ENCODE measurements at places on chromosomes 1 and 21. TPM values are rescaled to one million over a fixed set of nuclear protein-coding genes. Genes with fewer than 3 reads are reported as not detected.

DNA sequence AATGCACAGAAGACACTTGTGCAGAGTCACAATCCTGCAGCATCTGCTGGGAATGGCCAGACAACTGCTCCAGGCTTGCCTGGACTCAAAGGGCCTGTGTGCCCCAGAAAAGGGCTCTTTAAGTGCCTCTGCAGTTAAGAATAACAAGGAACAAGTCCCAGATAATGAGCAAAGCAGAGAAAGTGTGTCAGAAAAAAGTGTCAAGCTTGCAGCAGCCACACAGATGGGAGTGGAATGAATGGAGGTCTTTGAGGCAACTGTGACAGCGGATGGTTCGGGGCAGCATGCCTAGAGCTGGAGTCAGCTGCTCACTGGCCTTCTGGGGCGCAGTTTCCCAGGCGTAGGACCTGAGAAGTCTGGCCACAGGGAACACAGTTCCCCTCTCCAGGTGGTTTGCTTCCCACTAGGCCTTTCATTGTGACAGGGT is 5.1 kb downstream of the PARP1 start:
- H3K4me3 ChIP-seq: no peak overlapping the region
- DNase-seq: no peak
- no peaks in the 10 kb centered on the region for H3K27me3 ChIP-seq
- no peak overlapping the region for H3K27ac ChIP-seq

DNA sequence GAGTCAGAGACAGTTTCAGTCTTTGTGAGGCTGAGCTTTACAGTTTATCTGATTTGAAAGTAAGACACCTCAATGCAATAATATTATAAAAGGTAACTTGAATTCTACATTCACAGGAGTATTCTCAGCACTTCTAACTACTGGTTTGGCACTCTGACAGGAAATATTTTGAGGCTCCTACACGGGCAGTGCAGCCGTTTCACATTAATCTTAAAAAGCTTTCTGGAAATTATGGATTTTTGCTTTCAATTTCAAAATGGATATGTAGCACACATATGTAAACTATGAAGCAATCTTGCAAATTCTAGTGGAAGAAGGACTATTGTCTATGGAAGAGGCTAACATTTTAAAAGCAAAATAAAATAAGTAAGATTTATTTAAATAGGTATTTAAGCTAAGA is 262.9 kb upstream of the SNX7 start:
- no peak for DNase-seq
- H3K27me3 ChIP-seq: no peaks in the 10 kb centered on the region
- no peak overlapping the region for H3K27ac ChIP-seq
- H3K36me3 ChIP-seq: no peaks in the 10 kb centered on the region
- no peaks in the 10 kb centered on the region for H3K4me1 ChIP-seq

- no peaks in the 10 kb centered on the region for H3K36me3 ChIP-seq
- DNase-seq: no peak
- peaks cover 3% of the 10 kb centered on the region for H3K27me3 ChIP-seq
- H3K4me3 ChIP-seq: no peak overlapping the region
- no peaks in the 10 kb centered on the region for H3K4me1 ChIP-seq
These were observed 113.9 kb upstream of the ZNF648 start for GRCh38 chr1:182175361-182175931.

DNA sequence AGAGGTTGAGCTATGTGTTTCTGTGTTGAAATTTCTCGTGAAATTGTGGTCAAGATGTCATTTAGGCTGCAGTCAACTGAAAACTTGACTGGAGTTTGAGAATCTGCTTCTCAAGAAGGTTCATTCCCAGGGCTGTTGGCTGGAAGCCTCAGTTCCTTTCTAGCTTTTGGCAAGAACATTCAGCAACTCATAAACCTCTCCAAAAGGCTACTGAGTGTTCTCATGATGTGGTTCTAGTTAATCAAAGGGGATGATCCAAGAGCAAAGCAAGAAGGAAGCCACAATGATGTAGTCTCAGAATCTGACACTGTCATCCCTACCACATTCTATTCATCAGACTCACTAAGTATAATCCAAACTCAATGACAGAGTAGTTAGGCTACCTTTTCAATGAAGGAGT is 66.6 kb downstream of the SPATA6 start:
- H3K36me3 ChIP-seq: peaks cover 2% of the 10 kb centered on the region
- H3K4me3 ChIP-seq: no peak overlapping the region
- no peaks in the 10 kb centered on the region for H3K27me3 ChIP-seq
- no peaks in the 10 kb centered on the region for H3K4me1 ChIP-seq
- no peak overlapping the region for H3K27ac ChIP-seq
- DNase-seq: no peak

- H3K4me3 ChIP-seq: peak overlapping the region; percentile 44
- H3K27me3 ChIP-seq: no peaks in the 10 kb centered on the region
- no peaks in the 10 kb centered on the region for H3K36me3 ChIP-seq
- H3K27ac ChIP-seq: peak overlapping the region; percentile 88
These were observed 84.7 kb downstream of the PDE9A start for GRCh38 chr21:42737951-42738590.

DNA sequence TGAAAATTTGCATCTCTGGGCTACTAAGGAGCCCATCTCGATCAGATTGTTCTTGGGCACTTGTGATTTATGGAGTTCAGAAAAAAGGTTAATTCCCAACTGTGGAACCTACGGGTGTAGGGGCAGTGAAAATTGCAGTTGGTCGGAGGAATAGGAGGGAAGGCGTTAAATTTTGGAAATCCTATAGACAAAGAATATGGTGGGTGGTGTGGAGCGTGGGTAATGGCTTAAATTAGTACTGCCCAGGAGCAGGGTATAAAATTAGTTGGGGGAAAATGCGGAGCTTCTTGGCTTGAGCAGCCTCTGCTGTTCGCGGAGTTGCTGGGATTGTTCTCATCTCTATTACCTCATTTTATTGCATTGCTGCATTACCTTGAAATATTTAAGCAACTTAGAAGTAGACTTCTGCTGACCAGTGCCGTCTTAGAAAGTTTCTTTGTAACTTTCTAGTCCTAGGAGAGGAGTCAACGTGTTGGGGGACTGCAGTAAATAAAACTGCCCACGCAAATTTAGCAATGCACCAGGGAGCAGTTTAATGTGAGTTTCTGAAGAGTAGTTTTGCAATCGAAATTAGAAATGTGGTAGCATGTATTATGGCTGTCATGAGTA is 514 bp downstream of the S1PR1 start:
- peaks cover 44% of the 10 kb centered on the region for H3K4me1 ChIP-seq
- peak overlapping the region; percentile 99 for H3K4me3 ChIP-seq
- no peaks in the 10 kb centered on the region for H3K27me3 ChIP-seq
- H3K36me3 ChIP-seq: peaks cover 65% of the 10 kb centered on the region

DNA sequence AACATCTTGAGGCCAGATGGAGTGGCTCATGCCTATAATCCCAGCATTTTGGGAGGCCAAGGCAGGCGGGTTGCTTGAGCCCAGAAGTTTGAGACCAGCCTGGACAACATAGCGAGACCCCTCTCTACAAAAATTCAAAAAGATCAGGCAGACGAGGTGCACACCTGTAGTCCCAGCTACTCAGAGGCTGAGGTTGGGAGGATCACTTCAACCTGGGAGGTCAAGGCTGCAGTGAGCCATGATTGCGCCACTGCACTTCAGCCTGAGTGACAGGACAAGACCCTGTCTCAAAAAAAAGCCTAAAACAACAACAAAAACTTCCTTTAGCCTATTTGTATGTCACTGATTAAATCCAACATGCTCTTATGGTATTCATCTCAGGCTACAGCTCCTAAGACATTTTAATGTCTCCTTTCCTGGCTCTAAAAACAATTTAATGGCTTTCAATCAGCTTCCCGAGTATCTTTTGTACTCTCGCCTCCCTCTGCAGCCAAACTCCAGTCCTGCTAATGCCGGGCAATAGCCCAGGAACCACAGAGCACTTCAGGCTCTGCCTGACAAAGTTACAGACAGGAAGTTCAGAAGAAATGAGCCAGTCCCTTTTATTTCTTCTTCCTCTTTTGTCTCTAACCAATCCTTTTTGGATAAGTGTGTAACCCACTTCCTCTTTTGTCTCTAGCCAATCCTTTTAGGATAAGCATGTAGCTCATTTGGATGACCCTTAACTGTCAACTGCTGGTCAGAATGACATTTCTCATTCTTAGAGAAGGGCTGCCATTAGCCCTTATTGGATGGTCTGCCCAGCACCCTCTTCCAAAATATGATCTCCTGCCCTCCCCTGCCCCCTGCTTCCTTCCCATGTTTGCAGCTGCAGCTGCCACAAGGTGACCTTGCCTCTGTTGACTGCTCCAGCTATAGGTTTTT is 6.6 kb upstream of the DOP1B start:
- peaks cover 3% of the 10 kb centered on the region for H3K36me3 ChIP-seq
- H3K4me1 ChIP-seq: peaks cover 30% of the 10 kb centered on the region
- DNase-seq: peak; percentile 17
- H3K27me3 ChIP-seq: no peaks in the 10 kb centered on the region
- H3K4me3 ChIP-seq: no peak overlapping the region
- H3K27ac ChIP-seq: peak overlapping the region; percentile 59

Gene HMGCS2
- total RNA-seq: not detected

- DNase-seq: peak; percentile 85
- H3K4me3 ChIP-seq: no peak overlapping the region
- H3K4me1 ChIP-seq: peaks cover 35% of the 10 kb centered on the region
- H3K27ac ChIP-seq: peak overlapping the region; percentile 67
These were observed 9.2 kb downstream of the IKBKE start for GRCh38 chr1:206479183-206480125.

DNA sequence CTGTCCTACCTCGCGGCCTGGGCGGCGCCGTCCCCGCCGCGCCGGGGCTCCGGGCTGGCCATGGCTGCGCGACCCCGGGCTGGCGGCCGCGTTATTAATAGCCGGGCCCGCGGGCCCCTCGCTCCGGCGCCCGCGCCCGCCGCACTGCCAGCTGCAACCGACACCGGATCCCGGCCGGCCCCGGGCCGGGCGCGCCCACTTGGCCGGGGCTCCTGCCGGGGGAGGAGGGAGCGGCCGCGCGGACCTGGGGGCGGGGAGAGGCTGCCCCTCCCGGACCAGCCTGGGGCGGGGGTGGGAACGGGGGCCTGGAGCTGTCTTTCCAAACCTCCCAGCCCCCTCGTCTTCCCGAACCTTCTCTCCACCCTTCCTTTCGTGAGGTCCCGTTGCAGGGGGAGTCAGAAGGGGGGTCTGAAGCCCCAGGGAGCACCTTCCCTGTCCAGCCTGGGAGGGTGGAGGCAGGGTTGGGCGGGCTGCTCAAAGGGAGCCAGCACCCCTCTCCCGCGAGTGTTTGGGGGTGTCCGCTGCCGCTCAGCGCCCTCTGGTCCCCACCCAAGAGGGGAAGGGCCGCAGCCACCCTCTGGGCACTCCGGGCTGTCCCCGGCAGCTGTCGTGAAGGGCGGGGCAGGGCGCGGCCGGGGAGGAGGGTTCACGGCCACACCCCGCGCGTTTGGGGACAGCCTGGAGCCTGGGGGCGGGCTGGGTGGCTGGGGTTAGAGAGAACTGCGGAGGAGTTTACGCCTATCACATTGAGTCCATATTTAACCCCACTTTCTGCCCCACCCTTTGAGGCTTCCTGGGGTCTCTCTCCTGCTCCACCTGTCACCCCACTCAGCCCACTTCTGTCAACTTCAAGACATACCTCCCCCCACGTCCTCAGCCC is at the start of gene SYNC:
Gene SYNC (minus strand): TSS at position 172 of the 880 bp plus-strand sequence. CDS start 110 bp downstream, at position 62.
- no peaks in the 10 kb centered on the region for H3K36me3 ChIP-seq
- peaks cover 11% of the 10 kb centered on the region for H3K4me1 ChIP-seq
- peaks cover 26% of the 10 kb centered on the region for H3K27me3 ChIP-seq
- H3K4me3 ChIP-seq: peak within 1 kb of the TSS; percentile 22
- H3K27ac ChIP-seq: no peak within 1 kb of the TSS

- no peaks in the 10 kb centered on the region for H3K36me3 ChIP-seq
- no peak overlapping the region for H3K27ac ChIP-seq
- no peaks in the 10 kb centered on the region for H3K27me3 ChIP-seq
- no peaks in the 10 kb centered on the region for H3K4me1 ChIP-seq
These were observed 28.5 kb downstream of the ANP32E start for GRCh38 chr1:150207281-150207971.

Gene C1orf105
- not detected for total RNA-seq

- H3K4me1 ChIP-seq: no peaks in the 10 kb centered on the region
- no peaks in the 10 kb centered on the region for H3K36me3 ChIP-seq
- H3K27ac ChIP-seq: no peak overlapping the region
These were observed 428.4 kb downstream of the BRINP3 start for GRCh38 chr1:190049314-190049713.

Gene RHBG
- total RNA-seq: not detected

DNA sequence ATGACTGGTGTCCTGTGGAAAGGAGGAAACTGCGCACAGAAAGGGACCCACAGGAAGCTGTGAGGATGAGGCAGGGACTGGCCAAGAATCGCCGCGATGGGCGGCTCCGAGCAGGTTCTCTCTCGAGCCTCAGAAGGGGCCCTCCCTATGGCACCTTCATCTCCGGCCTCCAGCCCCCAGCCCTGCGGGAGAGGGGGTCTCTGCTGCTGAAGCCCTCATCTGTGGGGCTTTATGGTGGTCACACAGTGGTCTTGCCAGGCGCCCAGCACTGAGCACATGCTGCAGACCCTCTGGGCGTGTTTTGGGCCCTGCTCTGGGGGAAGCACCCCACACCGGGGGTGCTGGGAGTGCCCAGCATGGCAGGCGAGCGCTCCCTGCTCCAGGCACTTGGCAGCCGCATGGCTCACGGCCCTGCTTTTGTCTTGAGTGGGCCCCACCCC is 86.6 kb upstream of the ACTRT2 start:
- no peaks in the 10 kb centered on the region for H3K27me3 ChIP-seq
- H3K4me1 ChIP-seq: no peaks in the 10 kb centered on the region
- H3K4me3 ChIP-seq: no peak overlapping the region
- no peak for DNase-seq
- no peaks in the 10 kb centered on the region for H3K36me3 ChIP-seq

Gene TMPRSS15
- not detected for total RNA-seq

DNA sequence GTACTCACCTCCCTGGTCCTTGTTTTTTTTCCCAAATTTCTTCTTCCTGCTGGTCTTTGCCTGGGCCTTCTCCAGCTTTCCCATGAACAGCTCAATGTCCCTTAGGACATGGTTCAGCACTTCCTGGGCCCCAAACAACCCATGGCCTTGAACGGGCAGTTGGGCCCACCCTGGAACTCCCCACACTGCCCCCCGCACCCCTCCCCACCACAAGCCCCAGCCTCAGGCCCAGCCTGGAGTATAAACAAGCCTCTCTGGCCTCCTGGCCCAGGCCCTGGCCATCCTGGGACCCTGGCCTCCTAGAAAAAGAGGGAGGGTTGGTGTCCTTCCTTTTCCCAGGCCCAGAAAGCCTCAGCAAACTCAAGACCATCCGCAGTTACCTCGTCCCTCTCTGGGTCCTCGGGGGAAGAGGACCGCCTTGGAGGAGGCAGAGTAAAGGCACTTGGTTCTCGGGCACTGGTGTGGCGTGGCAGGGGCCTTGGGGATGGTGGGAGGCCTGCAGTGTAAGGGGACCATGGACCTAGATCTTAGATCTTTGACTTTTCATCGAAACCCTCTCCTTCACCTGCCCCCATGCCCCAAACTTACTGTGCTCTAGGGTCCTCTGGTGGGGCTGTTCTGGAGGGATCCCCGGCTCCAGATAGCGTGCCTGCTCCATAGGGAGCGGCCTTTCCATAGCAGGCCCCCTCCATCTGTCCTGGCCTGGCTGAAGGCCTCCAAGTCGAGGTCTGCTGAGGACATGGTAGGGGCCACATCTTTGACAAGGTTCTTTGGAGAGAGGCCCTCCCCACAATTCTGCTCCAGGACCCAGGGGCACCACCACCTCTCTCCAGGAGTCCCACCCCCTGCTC is 5.6 kb downstream of the EPS8L3 start:
- no peak overlapping the region for H3K27ac ChIP-seq
- no peak overlapping the region for H3K4me3 ChIP-seq
- no peaks in the 10 kb centered on the region for H3K4me1 ChIP-seq
